CD4-positive, alpha-beta T cell treated with Interleukin-4 for 4 hours (primary cell): ENCODE measurements at places on chromosomes 2 and 18.

- DNase-seq, result no peak
Measured at GRCh38 chr2:119431155-119431975, at the start of gene TMEM37. TMEM37 (plus strand) TSS chr2:119431854; CDS start chr2:119431904, 50 bp downstream.

DNA sequence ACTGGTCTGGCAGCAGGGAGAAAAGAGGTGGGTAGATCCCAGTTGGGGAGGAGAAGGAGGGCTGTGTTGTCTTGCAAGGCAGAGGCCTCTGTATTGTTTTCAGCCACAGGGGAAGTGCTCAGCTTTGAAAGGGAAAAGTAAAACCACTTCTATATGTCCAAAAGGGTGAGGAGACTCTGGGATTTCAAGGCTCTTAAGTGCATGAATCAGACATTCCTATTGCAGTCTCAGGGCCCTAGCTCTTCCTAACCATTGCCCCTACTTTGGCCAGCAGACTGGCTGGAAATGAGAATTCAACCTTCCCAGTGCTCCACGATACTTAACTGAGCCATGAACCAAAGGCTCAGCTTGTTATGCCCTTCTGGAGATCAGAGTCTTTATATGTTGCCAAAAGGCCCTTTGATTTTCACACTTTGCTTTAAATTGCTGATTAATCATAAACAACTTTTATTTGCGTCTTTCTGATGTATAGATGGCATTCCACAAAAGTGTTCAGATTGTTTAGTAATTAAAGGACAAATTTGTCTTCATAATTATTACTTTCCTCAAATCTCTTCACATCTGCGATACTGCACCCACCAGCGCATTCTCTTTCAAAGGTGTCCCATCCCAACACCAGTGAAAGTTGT, 313.8 kb upstream of the MMADHC start:
- DNase-seq, result no peak

DNA sequence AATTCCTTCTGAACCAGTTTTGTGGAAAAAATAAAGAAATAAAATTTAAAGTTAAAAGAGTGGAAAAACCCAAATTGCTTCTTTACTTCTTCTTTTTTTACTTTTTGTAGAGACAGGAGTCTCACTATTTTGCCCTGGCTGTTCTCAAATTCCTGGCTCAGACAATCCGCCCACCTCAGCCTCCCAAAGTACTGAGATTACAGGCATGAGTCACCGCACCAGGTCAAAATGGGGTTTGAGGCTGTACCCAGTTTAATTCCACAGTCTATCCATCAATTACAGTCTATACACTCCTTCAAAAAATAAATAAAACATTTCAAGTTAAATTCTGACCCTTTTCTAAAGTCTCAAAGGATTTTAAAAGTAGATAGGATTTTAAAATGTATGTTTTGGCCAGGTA, 120.3 kb downstream of the FAM161A start:
- DNase-seq, result no peak

- DNase-seq, result no peak
Measured at GRCh38 chr2:98037666-98038336, 42.1 kb upstream of the TMEM131 start.

DNA sequence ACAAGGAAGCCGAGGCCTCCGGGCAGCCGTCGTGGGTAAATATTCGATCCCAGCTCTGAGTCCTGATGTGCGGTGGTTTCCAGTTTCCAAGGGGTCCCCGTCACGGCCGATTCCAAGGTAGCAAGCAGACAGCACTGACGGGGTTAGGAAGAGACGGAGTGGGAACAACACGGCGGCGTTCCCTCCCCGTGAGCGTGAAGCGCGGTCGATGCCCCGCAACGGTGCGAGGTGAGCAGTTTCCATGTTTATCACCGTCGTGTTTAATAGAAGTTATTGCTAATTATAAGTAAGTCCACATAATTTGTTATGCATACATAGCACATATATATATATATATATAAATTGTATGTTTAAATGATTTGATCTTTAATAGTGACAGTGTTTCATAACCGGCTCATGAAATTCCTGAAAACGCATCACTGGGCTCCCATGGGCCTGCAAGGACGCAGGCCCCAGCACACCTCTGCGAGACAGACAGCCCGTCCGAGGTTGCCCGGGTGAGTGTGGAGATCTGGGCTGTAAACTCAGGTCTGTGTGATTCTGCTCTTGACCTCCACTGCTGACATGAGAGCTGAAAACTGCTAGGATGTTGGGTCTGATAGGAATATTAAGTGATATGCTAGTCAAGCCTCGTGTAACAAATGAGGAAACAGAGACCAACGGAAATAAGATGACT, 243.5 kb upstream of the SALL3 start:
- DNase-seq, result no peak

- DNase-seq, result no peak
Measured at GRCh38 chr2:42932271-42933151, 140.1 kb upstream of the HAAO start.

DNA sequence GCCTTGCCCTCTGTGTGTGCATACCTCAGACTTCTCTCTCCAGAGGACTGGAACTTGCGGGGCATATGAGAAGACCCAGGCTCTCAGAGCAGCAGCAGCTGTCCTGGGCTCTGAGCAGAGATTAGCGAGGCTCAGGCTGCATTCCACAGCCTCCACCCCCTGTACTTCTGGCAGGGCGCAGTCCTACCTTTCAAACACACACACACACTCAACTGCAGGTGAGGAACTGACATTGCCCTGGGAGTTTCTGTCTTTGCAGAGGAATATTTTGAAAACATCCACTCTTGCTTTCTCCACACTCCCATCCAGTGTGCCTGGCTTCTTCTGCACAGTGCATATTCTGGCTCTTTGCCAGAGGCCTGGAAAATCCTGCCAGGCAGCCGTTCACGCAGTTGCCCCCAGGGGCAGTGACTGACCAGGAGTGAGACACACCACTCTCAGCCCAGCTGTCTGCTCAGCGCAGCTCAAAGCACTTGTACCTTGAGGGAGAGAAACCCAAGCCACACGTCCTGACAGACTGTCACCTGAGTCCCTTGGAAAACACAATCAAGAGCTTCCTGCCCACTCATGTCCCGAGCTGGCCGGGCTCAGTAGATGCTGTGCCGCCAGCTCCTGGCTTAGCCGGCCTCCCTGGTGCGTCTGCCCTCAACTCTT, 460.8 kb downstream of the RNF144A start:
- no peak for DNase-seq

DNA sequence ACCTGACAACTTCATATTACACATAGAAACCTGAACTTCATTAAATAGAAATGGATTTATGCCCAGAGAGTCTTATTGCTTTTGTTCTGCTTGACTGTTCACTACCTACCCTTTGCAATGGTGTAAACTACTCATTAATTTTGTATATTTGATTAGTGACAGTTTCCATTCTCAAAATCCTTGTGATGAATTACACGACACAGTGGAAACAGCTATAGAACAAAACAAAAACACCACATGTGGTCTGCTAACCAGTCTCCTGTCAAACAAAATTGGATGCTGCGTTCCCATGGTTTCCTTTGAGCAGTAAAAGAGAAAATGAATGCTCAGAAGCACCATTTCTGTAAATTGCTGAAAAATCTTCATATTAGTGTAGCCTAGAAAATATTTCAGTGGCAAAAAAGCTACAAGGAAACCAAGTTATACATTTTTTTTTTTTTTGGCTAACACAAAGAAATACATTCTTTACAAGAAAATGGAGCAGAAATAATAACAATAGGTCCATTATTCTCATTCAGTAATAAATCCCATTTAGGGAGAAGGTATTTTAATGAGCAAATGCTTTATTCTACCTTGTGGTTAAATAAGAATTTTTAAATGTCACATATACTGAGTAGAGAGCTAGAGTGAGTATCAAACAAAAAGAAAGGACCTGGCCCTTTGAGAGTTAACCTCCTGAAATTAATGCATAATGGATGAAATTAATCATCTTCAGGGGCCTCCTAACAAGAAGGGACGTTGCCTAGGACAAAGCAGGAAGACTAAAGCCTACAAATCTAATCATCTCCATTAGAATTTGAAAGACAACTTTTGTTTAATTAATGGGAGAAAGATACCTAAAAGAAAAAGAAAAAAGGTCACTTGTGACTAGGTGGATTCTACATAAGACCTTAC, 355.1 kb upstream of the ZC3H15 start:
- DNase-seq, result no peak

DNA sequence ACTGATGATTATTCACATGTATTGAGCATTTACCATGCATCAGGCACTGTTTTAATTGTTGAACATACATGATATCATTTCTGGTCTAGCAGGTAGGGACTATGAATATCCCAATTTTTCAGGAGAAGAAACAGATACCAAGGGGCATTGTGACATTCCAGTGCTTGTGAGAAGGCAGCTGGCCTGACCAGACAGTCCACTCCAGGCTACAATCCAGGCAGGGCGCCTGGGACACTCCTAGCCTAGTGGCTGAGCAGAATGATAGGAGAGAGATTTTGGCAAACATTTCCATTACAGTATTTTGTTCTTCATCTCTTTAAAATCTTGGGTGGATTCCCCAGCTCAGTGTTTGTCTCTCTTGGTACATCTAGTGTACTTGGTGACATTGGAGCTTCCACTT, 24.9 kb downstream of the ZNF892 start:
- no peak for DNase-seq

GRCh38 chr2:159224061-159224813, 62.3 kb downstream of the WDSUB1 start:
- DNase-seq, result no peak
